Glomerular endothelial cell (primary cell): ENCODE measurements at places on chromosomes 4 and X. TPM values are rescaled to one million over a fixed set of nuclear protein-coding genes. Genes with fewer than 3 reads are reported as not detected.

- DNase-seq, result no peak
Observed at GRCh38 chrX:39688219-39688575, 409.6 kb downstream of the BCOR start.

The GPR119 gene
- not detected in 2 replicates for total RNA-seq

GRCh38 chr4:8170341-8170740 is 11.7 kb upstream of the ABLIM2 start:
- no peak for DNase-seq

The SLC10A4 gene
- 0.12 TPM in 1 of 2 replicates, not detected in the other for total RNA-seq

DNA sequence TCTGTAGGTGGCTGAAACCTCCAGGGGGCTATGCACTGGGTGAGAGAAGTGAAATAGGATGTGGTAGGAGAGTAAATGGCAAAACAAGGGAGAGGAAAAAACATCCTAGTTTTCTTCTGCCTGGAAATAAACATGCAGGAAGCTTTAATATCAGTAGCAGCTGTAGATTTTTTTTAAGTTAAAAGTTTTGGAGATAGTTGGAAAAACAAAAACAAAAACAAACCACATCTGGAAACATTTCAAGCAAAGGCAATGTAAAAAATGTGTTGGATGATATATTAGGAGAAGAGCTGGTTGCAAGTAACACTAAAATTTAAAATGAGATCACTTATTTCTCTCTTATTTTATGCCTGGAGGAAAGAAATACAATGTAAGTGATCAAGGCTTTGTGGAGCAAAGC is 388.0 kb downstream of the SPRY1 start:
- no peak for DNase-seq

DNA sequence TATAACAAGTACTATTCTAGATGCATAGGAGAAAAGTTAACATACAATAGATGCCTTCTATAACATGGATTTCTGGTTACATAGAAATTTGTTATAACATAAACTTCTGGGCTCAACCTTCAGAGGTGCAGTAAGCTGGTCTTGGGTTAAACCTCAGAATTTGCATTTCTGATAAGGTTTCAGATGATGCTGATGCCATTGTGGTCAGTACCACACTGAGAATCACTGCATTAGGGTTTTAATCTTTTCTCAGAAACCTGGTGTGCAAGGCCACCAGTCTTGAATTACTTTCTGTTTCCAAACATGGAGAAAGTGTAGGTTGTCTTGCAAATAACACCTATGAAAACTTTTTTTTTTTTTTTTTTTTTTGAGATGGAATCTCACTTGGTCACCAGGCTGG is 146.2 kb downstream of the SPOCK3 start:
- DNase-seq, result no peak
